Astrocyte of the cerebellum (primary cell): ENCODE measurements at places on chromosomes 13 and 19.
A peak's percentile ranks its signal among the peaks of the same experiment; 100 is the strongest.

GRCh38 chr13:76969488-76970365, 21.4 kb downstream of the ACOD1 start:
- DNase-seq, result no peak

DNA sequence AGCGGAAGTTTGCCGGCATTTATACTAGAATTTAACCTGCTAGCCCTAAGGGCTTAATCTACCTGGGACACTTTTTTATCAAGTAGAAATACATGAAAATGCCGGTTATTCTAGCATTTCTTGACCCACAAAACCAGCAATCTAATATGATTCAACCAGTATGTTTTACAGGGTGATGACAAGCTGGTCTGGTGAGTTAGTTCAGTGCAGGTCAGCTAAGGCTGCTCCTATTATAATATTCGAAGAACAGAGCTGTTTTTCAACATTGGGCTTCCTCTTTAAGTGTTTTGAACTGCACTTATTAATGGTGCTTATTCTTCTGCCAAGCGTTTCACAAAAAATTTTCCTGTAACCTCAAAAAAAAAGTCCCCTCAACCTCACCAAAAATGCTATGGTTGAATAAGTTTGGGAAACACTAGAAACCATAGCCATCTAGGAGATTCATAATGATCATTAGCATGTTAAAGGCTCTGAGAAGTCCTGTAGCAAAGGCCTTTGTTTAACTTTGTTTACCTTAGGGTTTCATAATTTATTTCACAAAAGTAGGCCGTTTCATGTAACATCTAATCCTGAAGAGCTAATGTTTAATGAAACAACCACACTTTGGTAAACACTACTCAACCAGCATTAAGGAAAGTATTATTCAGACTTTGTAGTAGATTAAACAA, 526.6 kb downstream of the KLF12 start:
- DNase-seq, result no peak

DNA sequence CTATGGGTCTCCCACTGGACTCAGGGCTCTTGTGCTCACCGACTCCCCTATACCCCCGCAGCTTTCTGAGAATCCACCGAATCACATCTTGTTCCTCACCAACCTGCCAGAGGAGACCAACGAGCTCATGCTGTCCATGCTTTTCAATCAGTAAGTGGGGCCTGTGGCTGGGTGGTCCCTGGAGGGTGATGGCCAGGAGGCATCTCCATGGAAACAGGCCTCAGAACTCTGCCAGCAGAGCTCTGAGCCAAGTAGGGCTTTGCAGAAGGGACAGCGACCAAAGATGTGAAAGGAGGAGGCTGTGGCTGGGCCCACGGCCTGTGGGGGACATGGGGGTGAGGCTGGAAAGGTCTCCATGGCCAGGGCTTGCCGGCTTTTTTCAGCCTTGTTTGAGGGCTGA, 11.8 kb upstream of the MIA start:
- no peak for DNase-seq

- no peak for DNase-seq
Observed at GRCh38 chr13:99273128-99273527, 14.9 kb upstream of the GPR18 start.

DNA sequence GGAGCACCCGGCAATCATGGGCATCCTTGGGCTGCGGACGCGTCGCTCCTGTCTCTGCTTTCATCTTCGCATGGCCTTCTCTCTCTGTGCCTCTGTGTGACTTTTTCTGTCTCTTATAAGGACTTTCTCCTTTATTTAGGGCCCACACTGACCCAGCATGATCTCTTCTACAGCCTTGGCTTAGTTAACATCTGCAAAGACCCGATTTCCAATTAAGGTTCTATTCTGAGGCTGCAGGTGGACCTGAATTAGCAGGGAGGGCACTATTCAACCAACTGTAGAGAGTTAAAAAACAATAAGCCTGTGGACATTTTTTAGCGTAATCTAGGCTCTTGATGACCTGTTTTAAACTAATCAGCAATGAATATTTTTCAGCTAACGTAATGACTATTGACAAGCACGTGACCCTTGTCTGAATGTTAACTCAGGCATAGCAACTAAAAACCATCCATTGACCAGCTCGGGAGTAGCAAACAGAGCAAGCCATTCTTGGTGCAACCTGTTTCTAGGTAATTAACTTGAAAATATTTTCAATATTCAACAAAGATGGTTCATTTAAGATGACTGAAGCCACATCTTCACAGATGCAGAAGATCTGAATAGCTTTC, 15.2 kb downstream of the F10 start:
- DNase-seq, result no peak

- no peak for DNase-seq
Observed at GRCh38 chr19:3931041-3931440, 1.8 kb upstream of the NMRK2 start.

DNA sequence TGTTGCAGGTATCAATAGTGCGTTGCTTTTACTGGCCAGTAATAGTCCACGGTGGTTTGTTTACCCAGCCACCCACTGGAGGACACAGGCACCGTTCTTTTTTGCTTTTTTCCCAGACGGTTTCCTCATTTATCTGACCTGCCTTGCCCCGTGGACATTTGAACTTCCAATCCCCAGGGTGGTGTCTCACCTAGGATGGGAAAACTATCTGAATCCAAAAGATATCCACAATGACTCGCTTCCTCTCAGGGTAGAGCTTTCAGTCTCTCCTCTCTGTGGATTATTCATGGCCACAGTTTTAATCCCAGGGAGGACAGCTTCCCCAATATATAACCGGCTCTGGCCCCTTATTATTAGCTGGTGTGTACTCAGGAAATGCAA, 170.8 kb downstream of the FOXO1 start:
- DNase-seq, result no peak

GRCh38 chr13:114057166-114058050, 75.0 kb downstream of the RASA3 start:
- no peak for DNase-seq

- no peak for DNase-seq
Observed at GRCh38 chr19:19121371-19121770, 16.9 kb downstream of the TMEM161A start.

DNA sequence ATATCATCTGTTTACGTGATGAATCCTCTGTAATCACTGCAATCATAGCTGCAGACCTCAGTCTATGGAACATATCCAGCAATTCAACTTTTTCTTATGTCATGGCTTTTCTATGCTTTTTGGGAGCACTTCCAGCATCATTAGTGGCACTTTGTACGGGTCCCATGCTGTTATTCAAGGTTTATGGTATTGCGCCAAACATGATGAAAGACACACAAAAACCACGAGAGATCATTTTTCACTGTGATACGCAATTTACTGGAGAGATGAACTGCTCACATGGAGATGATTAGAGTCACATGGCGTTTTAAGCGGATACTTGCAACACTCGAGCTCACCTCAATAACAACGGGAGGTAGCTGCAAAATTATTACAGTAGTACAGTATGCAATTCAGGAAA, 2101.7 kb upstream of the PCDH20 start:
- DNase-seq, result peak; percentile 99

DNA sequence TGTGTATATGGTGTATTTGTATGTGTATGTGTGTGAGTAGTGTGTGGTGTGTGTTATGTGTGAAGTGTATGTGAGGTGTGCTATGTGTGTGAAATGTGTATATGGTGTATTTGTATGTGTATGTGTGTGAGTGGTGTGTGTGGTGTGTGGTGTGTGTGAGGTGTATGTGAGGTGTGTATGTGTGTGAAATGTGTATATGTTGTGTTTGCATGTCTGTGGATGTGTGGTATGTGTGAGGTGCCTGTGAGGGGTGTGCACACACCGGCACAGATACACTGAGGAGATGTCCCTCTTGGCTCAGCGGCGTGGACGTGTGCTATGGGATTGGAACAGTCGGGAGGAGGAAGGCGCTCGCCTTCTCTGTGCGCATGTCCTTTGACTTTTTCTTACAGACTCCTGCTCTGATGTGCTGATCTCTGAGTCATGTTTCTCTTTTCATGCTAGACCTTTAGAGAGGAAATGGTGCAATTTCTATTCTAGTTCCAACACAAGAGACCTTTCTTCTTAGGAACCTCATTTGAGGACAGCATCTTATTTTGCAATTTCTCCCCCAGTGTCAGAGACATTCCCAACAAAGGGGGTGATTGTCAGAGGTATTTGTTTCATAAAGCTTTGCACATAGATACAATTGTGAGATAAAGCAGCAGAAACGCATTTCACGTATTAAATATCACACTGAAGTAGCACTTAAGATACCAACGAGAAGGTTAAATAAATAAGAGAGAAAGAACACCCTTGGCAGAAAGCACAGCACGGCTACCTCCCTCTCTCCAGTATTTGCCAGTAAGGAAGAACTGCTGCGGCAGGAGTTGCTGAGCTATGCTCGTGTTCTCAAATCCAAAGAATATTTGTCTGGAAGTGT, 11.3 kb upstream of the TNFRSF19 start:
- DNase-seq, result peak; percentile 44

DNA sequence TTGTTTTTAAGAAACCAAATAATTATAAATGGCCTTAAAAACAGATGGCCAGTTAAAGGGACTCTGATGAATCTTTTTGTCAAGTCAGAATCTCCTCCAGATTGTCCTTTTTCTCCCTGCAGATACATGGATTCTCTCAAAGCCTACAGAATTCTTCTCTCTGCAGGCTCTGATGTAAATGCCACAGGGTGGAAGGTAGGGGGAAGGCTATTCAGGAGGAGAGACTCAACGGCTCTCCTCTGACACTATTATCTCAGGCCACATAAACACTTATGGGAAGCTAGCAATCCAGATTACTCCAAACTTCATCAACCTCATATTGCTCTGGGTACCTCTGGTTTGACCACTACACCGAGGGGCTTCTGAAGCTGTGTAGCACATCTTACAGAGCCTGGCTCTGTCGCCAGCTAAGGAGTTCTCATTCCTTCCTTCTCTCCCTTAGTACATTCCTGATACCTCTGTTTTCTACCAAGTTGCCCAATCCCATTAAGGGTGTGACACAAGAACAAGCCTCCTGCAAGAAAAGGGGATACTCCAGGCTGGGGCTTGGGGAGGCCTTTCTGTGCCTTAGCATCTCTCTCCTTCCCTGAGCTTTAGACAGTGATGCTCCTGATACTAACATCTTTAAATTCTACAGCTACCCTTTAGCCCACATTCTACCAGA, 14.9 kb downstream of the LCP1 start:
- no peak for DNase-seq

DNA sequence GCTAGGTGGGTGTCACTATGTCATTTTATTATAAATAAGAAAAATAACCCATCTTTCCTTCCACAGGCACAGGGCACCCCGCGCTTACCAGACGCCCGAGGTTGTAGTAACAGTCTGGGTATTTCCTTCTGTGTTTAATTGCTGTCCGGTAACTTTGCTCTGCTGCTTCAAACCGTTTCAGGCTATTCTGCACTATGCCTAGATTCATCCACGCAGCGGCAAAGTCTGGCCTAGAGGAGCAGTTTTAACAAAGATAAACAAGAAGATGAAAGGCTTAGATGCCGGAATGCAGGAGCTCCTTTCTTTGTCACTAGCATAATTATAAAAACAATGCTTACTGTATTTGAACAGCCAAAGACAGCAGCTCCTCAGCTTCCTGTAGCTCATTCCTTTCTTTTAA, 36.9 kb upstream of the GGACT start:
- DNase-seq, result no peak

DNA sequence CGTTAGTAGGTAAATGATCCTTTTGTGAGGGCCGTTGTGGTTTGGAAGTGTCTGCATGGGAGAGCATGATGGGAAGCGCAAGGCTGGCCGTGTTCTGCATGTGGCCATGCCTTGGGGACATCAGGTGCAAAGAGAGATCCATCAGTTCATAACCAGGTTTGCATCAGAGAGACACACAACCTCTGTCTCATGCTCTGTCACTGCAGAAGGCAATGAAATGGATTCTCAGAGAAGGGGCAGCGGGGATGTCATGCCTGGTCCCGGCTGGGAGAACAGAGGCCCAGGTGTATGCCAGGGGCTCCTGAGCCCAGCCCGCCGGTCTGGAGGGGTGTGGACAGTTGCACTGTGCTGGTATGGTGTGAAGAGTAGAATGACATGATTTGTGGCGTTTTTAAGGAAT, 60.2 kb downstream of the GGACT start:
- no peak for DNase-seq

- DNase-seq, result no peak
Observed at GRCh38 chr13:106630162-106630561, 62.2 kb upstream of the ARGLU1 start.

DNA sequence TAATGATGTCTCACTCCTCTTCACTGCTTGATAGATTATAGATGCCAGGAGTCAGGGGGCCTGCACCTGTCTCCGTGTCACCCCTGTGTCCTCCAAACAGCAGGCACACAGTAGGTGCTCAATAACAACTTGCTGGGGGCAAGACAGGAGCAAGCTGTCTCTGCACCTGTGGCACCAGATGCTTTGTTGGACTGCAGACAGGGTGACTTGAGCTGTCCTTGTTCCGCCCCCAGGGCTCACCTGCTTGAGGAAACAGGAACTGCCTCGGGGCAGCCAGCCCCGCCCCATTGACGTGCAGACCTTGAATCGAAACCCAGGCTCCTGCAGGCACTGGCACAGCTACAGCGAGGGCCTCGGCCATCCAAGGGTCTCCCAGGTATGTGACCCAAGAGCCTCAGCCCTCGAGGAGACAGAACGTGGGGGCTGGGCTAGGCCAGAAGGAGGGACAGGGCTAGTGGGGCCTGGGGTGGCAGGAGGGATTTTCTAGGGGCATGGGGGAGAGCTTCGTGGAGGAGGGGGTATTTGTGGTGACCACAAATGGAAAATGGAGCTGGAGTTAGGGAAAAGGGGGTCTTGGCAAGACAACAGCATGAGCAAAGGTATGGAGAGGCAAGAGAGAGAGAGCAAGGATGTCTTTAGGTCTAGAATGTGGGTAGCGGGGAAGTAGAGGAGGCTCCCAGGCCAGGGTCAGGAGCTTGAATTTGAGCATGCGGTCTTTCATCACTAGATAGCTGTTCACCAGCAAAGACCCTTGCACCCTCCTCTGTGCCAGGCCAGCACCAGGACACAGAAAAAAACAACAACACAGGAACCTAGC, at the start of gene HSH2D:
HSH2D (plus strand) TSS at position 287 of the 817 bp plus-strand sequence. CDS start 5,066 bp downstream, outside the sequence.
- no peak for DNase-seq

GRCh38 chr19:18711893-18712292, 28.4 kb downstream of the CRTC1 start:
- DNase-seq, result no peak
